ENCODE measurements at places on chromosomes 1 and 21.

DNA sequence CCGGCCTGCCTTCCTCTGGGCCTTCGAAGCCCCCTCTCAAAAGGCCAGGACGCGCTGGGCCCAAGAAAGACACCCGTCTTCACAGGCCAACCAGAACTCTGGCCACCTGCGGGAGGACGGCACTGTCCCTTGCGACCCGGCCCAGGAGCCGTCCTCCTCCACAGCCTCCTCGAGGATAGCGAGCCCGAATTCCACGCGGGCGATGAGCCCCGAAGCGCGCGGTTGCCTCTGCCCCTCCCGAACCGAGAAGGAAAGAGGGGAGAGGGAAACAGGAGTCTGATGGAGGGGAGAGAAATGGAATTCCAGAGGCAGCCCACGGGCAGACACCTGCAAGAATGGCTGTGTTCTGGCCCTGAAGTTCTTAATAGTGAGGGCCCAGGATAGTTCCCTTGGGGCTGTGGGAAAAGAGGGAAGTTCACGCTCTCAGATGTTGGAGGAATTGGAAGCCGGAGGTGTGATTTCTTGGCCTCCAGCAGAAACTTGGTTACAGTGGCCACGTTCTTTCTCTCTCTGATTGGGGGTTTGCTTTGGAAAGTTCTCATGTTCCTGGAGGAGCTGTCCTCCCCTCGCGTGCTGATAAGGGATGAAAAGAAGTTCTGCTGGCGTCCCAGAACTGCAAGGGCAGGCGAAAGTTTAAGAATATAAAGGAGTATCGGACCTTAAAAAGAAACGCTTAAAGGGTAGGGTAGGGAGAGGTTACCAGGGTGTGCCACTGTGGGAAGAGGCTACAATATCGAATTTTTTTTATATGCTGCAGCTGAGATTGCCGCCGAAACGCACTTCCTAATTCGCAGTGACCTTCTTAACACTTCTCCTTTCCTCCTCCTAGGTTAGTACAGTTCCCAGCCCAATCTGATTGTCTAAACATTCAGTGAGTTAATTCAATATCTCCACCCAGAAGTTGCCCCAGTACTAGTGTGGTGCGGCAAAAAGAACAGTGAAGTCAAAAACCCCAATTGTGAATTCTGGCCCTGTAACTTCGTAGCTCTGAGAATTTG, 5.8 kb upstream of the SLC44A5 start:
- DNase-seq: peak; percentile 67

DNA sequence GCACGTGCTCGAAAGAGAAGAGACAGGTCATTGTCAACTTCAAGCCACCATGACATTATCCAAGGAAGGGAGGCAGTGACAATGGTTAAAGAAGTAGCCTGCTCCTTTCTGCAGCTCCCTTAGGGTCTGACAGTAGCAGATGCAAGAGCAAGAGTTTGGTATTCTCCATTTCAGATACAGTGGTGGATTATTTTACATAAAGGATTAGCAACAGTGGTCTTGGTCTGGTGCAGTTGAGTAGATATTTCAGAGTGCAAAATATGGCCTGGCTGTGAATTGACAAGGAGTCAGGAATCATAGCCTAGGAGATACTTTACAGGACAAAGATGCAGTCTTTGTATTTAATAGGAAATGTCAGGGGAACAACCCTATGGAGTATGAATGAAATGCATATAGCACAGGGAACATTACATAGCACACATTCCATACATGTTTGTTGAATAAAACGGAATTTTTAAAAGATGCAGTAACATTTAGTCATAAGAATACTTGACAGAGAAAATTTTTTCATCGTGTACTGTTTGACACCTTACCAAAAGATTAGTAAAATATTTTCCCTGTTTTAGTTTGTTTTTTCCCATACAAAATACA, 41.8 kb downstream of the CHRM3 start:
- DNase-seq: no peak

DNA sequence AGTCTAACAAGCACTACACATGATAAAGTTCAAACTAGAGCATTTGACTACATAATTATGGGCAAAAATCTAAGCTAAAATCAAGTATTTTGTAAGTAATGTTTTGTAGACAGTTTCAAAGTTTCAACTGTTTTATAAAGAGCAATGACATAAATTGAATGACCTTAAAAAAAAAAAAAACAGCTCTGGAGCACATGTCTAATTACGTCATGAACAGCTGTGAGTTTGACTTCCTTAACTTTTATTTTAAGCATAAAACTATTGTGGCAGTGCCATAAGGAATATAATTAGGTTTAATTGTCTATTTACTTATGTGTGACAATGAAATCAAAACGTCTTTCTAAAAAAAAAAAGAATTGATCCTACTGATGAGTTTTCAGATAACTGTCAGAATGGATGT, 272.5 kb upstream of the LRRC7 start:
- no peak for DNase-seq

- DNase-seq: no peak
Measured at GRCh38 chr1:221118176-221118937, 239.1 kb downstream of the HLX start.

- DNase-seq: no peak
Measured at GRCh38 chr1:7469255-7469938, 301.7 kb upstream of the VAMP3 start.

- no peak for DNase-seq
Measured at GRCh38 chr1:66833112-66833511, 32.0 kb upstream of the INSL5 start.

GRCh38 chr1:119988306-119989062, 81.0 kb downstream of the NOTCH2 start:
- no peak for DNase-seq

DNA sequence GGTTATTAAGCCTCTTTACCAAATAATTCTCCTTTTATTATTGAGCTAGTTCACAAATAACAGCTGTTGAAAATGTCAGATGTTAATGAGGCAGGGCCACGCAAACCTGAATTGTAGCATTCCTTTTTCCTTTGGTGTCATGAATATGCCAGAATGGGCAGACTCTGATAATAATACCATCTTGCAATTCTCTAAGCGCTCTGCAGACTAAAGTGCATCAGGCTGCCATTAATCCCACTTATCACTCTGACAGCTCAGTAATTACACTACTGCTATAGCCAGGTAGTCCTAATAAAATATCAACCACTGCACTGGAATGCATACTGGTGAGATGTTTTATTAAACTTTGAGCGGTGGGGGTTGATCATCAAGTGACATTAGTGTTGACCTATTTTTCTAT, 177.7 kb downstream of the DPYD start:
- DNase-seq: no peak

GRCh38 chr1:58204284-58204683, 342.2 kb downstream of the OMA1 start:
- DNase-seq: no peak

- DNase-seq: peak; percentile 60
Measured at GRCh38 chr1:227885648-227886502, 61.9 kb downstream of the WNT9A start.

- peak; percentile 31 for DNase-seq
Measured at GRCh38 chr1:230163719-230164118, 96.7 kb downstream of the GALNT2 start.

Measured in ecto neural progenitor cell (in vitro differentiated cells).